ENCODE measurements at places on chromosomes 11 and 22. TPM values are rescaled to one million over a fixed set of nuclear protein-coding genes. Genes with fewer than 3 reads are reported as not detected.

- no peaks in the 10 kb centered on the region for H3K27me3 ChIP-seq
- no peak overlapping the region for H3K27ac ChIP-seq
- H3K4me1 ChIP-seq: no peaks in the 10 kb centered on the region
- no peak overlapping the region for H3K4me3 ChIP-seq
- DNase-seq: no peak
Observed at GRCh38 chr11:12784987-12785386, 110.8 kb downstream of the TEAD1 start.

GRCh38 chr11:57499413-57499982 lies 16.0 kb downstream of the SLC43A1 start:
- no peaks in the 10 kb centered on the region for H3K27me3 ChIP-seq
- H3K4me1 ChIP-seq: peaks cover 42% of the 10 kb centered on the region
- peak overlapping the region; percentile 85 for H3K27ac ChIP-seq
- H3K4me3 ChIP-seq: no peak overlapping the region
- DNase-seq: peak; percentile 98

DNA sequence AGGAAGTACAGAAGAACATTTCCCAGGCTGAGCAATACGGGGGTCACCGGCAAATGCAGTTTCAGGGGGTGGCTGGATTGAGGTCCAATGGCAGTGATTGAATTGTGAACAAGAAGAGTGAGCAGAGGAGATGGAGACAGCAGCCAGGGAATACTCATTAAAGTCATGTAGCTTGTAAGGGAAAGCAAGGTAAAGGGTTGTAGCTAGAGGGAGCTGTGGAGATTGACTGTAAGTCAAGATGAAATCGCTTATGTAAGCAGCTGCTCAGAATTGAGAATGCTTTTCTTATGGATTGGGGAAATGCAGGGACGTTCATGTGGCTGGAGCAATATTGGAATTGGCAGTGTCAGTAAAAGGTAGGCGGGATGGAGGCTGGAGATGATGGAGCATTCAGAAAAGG lies 111.4 kb upstream of the TBCEL start:
- H3K36me3 ChIP-seq: no peaks in the 10 kb centered on the region
- H3K27ac ChIP-seq: no peak overlapping the region
- H3K27me3 ChIP-seq: no peaks in the 10 kb centered on the region
- H3K4me1 ChIP-seq: no peaks in the 10 kb centered on the region

- H3K4me1 ChIP-seq: peaks cover 5% of the 10 kb centered on the region
- DNase-seq: peak; percentile 75
- H3K27me3 ChIP-seq: no peaks in the 10 kb centered on the region
- peak overlapping the region; percentile 89 for H3K27ac ChIP-seq
Observed at GRCh38 chr11:110710628-110711381, 1.4 kb downstream of the ARHGAP20 start.

Gene ART1
- total RNA-seq: not detected

Gene ALKBH8
- 7.4 TPM for total RNA-seq

Gene MCAM
- 243 TPM for total RNA-seq
